NCI-H82 (cell line): ENCODE measurements at places on chromosomes 13 and 19.
A peak's percentile ranks its signal among the peaks of the same experiment; 100 is the strongest.

DNA sequence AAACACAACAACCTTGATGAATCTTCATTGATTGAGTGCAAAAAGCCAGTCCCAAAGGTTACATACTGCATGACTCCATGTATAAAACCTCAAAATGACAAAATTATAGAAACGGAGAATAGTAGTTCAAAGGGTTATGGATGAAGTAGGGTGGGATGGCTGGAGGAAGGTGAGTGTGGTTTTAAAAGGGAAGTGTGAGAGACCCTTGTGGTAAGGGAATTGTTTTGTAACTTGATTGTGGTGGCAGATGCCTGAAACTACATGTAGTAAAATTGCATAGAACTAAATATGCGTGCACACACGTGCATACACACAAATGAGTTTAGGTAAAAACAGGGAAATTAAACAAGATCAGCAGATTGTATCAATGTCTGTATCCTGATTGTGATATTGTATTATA lies 340.7 kb downstream of the MTUS2 start:
- no peak for DNase-seq

- no peak for DNase-seq
Measured at GRCh38 chr19:2802826-2803225, 16.8 kb upstream of the ZNF554 start.

DNA sequence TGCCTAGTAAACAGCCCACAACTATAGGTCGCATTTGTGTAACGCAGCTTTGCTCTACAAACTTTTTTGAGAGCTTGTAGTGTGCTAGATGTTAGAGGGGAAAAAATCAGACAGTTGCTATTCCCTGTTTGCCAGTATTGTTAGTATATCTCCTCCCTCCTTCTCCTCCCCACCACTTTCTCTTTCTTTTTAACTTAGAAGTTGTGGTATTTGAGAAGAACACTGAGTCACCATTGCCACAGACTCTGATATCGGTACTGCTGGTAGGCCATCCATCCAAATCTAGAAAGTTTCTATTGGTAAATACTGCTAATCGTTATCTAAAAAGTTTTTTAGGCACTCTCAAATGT lies 666 bp downstream of the POMP start:
- DNase-seq: no peak

DNA sequence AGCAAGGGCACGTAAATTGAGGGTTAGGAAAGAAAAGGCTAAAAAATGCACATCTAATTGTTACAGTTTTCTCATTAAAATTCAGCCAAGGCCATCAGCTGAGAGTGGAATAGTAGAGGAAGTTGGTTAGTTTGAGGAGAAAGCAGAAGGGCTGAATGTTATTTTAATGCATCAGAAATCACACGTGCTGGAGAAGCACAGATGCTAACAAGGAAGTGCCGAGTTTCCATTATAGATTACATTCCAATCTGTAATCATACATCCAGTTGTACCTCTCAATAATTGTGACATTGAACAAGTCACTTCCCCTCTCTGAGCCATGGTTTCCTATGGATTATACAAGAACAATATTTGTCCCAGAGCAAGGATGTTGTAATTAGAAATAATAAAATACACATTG lies 25.1 kb downstream of the FPR3 start:
- DNase-seq: no peak

GRCh38 chr13:84823528-84823927 lies 941.3 kb upstream of the SLITRK1 start:
- no peak for DNase-seq

DNA sequence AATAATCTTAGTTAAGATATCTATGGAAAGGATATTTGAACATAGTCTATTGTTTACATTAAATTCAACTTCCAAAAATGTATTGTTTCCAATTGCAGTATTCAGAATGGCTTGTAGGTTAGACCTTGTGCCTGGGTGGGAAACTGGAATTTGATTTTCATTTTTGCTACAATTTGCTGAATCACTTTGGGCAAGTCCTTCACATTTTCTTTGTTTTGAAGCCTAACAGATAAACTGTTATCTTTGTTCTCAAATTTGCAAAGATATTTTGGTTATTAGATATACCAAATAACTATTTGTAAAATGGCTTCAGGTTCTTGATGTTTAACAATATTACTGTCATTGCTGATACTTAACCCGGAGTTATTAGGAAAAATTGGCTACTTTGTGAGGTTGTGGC lies 82.6 kb downstream of the WDFY2 start:
- no peak for DNase-seq

DNA sequence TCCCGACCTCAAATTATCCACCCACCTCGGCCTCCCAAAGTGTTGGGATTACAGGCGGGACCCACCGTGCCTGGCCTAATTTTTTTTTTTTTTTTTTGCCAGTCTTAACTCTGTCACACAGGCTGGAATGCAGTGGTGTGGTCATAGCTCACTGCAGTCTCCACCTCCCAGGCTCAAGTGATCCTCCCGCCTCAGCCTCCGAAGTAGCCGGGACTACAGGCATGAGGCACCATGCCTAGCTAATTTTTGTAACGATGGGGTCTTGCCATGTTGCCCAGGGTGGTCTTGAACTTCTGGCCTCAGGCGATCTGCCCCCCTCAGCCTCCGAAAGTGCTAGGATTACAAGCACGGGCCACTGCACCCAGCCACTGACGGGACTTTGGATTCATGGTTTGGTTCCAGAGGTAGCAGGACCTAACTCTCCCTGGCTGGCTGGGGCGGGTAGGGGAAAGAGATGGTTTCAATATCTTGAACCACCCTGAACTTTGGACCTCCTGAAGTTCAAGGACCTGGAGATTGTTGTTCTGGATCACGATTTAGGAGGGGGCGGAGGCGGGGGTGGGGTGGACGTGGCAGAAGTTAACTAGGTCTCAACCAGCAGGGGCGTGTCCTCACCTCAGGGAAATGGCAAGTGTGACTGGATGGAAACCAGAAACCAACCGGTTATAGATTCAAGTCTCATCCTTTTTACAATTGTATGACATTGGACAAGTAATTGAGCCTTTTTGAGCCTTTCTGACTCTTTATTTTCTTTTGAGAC lies 40.8 kb downstream of the IER2 start:
- no peak for DNase-seq

GRCh38 chr13:94864474-94864873 lies 152.1 kb upstream of the SOX21 start:
- DNase-seq: peak; percentile 91

GRCh38 chr19:30064771-30065494 lies 122.9 kb downstream of the URI1 start:
- no peak for DNase-seq

GRCh38 chr13:104015646-104016396 lies 949.6 kb upstream of the SLC10A2 start:
- DNase-seq: no peak

DNA sequence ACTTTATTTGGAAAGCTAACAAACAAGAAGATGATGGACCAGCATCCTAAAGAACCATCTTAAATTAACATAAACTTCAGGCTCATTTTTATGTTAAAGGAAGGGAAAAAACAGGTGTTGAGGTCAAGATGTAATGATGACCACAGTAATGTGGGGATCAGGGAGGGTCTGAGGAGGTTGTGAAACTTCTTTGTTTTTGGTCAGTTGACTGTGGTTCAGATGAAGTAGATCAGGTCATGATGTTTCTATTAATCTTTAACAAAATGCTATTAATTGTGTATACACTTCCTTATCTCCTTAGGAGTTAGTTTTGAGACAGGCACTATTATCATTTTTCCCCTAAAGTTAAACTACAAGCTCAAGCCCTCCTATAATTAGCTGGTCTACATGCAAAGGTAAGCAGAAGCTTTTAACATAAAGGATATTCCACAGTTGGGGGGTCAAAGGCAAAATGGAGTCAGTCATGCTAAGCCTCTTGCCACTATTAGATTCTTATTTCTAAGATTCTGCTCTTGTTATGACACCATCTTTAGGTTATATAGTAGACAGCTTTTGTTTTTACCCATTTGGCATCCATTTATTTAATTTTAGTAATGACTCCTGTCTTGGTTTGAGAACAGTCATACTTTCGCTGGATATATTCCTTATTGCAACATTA lies 800.1 kb upstream of the PCDH9 start:
- DNase-seq: no peak

DNA sequence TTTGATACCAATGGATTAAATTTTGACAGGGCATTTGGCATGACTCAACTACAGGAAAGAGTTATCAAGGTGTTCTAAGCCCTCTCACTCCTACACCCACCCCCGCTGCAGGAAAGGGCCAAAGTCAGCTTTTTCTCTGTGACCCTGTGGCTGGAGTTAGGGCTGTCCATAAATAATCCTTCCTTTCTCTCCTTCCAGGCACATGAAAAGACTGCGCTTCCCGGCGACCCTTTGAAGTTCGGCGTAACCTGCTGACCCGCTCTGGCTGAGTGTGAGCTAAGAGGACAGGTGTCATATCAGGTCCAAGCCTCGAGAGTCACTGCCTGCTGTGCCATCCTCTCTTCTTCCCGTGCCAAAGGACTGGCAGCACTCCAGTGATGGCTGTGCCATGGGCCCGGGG lies 25.6 kb downstream of the ZNF114 start:
- no peak for DNase-seq

DNA sequence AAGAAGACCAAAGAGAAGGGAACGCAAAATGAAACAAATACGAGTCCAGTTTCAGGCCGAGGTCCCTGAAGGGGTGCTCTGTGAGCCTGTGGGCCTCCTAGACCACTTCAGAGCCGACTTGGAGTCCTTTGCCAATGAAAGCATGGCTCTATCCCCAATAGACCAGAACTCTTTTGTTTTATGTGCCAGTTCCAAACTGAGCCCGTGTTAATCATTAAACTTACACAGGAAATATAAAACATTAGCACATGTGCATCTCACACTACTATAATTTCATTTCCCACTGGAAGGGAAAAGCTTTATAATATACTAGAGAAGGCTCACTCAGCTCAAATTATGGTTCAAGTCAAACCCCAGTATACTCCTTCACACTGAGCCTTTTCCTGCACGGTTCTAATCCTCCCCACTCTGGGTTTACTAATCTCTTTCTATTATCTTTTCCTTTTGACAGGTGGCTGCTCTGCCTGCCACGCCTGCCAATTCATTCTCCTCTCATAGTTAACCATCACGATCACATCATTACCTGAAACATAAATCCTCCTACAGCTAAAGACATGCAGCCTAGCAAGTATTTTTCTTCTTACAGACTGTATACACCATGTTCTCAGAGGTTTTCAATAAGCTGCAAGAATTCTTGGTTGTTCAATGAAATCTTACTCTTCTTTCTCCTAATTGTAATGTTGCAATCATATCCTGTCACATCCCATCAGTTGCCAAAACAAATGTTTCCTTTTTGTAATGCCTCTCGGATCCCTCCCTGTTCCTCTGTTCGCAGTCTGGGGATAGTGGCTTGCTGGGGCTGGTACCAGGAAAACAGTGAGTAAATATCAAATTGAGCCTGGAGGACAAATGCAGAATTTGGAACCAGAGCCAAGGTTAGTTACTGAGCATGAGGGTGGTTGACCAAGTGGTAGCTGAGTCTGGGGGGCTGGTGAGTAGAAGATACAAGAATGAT lies 18.8 kb upstream of the WASF3 start:
- peak; percentile 97 for DNase-seq

- peak; percentile 94 for DNase-seq
Measured at GRCh38 chr19:49151267-49152118, 3.7 kb downstream of the HRC start.

GRCh38 chr13:106361621-106362020 lies 173.8 kb downstream of the EFNB2 start:
- no peak for DNase-seq

DNA sequence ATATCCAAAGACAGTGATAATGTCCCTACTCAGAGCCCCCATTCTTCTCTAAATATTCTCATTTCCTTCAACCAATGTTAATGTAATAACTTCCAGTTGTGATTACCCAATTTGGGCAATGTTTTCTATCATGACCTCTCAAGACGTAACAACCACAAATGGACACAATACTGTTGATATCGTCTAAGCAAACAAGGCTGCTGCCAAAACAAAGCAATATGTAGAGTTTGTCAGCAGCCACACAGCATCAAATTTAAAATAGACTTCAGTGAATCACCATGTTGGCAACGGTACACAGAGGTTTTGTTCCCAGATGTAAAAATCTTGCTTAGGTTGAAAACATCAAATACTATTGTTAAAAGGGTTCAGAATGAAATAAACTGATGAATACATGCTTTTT lies 205.1 kb downstream of the DACH1 start:
- DNase-seq: no peak

DNA sequence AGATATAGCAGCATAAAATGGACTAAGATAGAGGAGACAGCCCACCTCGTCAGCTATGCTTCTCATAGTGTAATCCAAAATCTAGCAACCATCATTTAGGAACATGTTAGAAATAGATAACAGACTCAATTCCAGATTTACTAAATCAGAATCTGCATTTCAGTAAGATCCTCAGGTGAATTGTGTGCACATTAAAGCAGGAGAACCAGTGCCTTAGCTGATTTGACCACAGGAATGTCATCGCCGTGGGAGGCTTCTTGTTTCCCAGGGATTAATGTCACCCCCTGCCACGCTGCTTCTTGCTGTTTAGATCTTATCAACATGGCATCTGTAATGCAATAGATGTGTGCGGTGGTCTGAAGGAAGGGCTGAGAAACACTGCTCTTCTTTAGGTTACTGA lies 84.0 kb downstream of the GPC5 start:
- peak; percentile 21 for DNase-seq

DNA sequence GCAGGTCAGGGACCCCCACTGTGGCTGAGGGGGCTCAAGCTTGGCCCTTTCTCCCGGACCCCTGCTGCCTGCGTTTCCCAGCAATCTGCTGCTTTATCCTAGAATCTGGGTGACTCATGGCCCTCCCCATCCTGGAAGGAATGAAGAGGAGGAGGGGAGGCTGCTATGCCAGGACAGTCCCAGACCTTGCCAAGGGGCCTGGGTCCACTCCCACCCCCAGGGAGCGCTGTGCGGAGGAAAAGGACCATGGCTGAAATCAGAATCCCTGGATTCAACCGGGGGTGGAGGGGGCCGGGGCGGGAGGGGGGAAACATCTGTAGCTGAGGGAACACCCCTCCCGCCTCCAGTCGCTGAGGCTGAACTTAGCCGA lies 20.5 kb downstream of the ZNF114 start:
- DNase-seq: peak; percentile 23

GRCh38 chr19:43818500-43818899 lies 8.6 kb upstream of the ZNF283 start:
- no peak for DNase-seq

DNA sequence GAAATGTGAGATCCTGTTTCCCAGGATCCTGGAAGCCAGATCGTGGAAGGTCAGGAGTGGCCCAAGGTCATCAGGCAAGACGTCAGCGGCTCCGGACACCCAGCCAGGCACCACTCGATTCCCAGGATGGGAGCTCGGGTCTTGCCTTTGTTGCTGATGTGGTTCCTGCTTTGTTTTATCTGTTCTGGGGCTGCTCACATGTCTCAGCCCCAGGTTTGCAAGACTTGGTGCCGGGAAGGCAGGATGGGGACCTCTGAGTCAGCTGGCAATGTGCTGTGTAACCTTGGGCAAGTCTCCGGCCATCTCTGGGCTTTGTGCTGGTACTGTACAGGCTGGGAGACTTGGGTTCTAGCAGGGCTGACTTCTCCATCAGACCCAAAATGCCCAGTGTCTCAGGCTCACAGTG lies 1.4 kb upstream of the FCHO1 start:
- DNase-seq: no peak

GRCh38 chr13:32535115-32535514 lies 3.5 kb downstream of the N4BP2L2 start:
- DNase-seq: no peak

GRCh38 chr13:44801990-44802389 lies 187.3 kb downstream of the NUFIP1 start:
- no peak for DNase-seq

- no peak for DNase-seq
Measured at GRCh38 chr19:18173054-18173571, 500 bp upstream of the IFI30 start.
